Endothelial cell of coronary artery (primary cell): ENCODE measurements at places on chromosomes 16 and 17. TPM values are rescaled to one million over a fixed set of nuclear protein-coding genes. Genes with fewer than 3 reads are reported as not detected.

CA5A gene
- total RNA-seq, result not detected in 2 replicates

SERPINF2 gene
- total RNA-seq, result 0.09 TPM in 1 of 2 replicates, not detected in the other

NPIPA2 gene
- total RNA-seq, result 0.45 and 0.56 TPM in 2 replicates

HMOX2 gene
- total RNA-seq, result 113 and 193 TPM in 2 replicates
